Ecto neural progenitor cell (in vitro differentiated cells): ENCODE measurements at places on chromosomes 1 and 21.

DNA sequence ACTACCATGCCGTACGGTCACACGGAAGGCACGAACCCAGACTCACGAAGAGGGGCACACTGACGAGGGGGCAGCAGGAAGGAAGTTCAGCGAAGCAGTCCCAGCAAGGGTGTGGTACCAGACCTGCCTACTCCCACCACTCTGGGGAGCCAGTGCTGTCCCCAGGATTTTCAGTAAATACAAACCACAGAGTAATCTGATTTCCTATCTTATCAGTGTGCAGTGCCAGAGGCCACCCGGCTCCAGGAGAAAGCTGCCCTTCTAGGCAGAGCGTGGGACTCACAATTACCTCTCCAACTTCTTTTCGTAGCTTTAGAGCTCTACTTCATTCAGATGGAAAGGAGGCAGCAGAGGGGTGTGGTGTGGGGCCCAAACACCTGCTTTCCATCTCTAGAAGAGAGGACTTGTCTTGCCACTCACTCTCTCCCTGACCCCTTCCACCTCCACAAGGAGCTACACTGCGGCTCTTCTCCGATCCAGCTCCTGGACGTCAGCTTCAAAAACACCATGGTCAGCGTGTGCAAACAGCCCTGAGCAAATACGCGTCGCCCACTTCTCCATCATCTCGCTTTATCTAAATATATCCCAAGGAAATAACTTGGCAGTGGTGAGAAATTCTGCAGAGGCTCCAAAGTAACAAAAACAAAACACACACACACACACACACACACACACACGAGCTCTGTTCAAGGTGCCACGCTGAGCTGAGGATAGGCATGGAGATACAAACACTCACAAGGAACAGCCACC is 98.5 kb downstream of the MRPL37 start:
- DNase-seq = no peak

GRCh38 chr1:16338961-16339360 is 13.3 kb downstream of the FBXO42 start:
- DNase-seq = no peak

- no peak for DNase-seq
These were observed 3.1 kb downstream of the MORN1 start for GRCh38 chr1:2388004-2388913.

DNA sequence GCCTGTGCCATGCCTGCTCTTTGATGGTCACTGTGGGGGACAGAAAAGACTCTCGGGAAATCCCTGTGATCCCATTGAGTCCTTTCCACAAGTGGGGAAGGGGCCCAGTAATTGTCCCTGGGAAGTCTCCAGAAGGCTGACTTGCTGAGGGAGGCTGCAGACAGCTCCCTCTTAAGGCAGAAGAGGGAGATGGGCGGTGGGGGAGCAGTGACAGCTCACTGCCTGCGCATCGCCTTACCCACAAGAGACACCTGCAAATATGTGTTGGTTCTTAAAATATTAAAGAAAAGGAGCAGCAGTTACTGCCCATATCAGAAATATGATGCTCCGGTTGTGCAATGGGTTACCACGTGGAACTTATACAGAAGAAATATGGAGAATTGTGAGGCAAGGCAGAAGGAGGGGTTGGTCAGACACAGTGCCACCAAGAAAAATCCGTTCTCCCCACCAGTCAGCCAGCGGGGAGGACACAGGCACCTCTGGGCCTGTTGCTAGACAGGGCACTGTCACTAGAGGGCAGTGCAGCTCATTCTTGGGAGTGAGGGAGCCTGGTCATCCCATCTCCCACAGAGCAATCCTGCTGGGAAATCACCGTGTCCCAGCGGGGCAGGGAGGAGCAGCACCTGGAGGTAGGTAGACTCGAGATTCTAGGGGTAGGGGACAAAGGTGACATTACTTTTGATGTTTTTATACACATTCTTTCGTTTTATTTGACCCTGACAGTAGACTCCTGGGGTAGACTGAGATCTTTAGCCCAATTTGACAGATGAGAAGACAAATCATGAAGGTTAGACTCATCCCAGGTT is 6.9 kb upstream of the CAMK1G start:
- DNase-seq = peak; percentile 86

GRCh38 chr1:1964811-1965210 is 38.8 kb downstream of the CFAP74 start:
- no peak for DNase-seq

DNA sequence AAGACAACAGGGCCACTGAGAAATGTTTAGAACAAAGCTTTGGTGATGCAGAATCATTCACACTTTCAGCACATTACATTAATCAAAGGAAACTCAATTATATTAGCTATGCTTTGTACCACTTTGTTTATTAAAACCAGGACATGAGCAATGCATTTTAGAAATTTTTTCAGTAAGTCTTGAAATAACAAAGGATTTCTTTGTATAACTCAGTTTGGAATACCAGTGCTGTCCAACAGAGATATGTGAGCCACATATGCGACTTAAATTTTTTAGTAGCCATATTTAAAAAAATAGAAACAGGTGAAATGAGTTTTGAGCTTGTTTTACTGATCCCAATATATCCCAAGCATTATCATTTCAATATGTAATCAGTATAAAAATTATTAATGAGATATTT is 18.8 kb upstream of the F3 start:
- DNase-seq = no peak

GRCh38 chr1:21175324-21175669 is 1.4 kb downstream of the EIF4G3 start:
- DNase-seq = no peak

- DNase-seq = no peak
These were observed 279.5 kb upstream of the POU3F1 start for GRCh38 chr1:38326135-38326534.

DNA sequence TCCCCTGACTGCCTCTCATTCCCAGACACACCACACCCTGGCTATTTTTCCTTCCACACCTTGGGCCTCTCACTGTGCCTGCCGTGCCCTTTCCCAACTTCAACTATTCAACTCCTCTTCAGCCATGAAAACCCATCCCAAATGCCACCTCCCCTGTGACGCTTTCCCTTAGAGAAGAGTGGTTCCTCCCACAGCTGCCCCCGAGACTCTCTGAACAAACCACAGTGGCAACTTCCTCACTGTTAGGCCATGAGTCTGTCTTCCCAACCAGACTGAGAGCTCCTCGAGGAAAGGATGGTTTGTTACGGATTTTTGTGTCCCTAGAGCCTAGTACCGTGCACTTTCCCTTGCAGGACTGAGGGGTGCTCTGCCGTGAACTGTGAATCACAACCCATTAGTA is 59.2 kb downstream of the LRRN2 start:
- no peak for DNase-seq

GRCh38 chr1:13769212-13769611 is 69.2 kb downstream of the PRDM2 start:
- no peak for DNase-seq

DNA sequence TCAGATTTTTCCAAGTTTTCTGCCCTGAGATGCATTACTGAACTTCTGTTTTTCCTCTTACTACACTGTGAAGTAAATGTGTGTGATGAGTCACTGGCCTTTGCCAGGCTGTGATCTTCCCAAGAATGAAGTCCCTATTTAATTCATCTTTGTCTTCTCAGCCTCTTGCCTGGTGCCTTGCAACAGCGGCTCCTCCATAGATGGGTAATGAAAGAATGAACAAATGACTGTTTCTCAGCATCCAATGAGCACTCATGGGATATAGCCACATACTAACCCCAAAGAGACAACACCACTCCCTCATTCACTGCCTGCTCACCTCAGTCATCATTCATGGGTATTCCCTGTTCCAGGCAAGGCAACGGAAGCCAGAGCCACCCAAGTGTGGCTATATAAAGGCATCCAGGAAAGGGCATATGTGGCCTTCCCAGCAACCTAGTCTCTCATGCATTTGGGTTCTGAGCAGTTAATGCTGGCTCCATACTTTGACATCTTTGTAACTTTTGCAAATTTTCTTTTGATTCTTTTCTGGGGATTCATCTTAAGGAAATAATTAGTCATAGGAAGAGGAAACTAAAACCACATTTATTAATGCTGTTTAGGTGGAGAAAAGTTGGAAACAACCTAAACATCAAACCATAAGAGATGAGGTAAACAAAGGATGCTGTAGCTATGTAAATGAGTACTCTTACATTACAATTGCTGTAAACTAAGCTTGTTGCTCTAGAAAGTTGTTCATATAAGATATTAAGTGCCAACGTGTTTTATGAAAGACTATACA is 71.9 kb downstream of the HIVEP3 start:
- DNase-seq = no peak

DNA sequence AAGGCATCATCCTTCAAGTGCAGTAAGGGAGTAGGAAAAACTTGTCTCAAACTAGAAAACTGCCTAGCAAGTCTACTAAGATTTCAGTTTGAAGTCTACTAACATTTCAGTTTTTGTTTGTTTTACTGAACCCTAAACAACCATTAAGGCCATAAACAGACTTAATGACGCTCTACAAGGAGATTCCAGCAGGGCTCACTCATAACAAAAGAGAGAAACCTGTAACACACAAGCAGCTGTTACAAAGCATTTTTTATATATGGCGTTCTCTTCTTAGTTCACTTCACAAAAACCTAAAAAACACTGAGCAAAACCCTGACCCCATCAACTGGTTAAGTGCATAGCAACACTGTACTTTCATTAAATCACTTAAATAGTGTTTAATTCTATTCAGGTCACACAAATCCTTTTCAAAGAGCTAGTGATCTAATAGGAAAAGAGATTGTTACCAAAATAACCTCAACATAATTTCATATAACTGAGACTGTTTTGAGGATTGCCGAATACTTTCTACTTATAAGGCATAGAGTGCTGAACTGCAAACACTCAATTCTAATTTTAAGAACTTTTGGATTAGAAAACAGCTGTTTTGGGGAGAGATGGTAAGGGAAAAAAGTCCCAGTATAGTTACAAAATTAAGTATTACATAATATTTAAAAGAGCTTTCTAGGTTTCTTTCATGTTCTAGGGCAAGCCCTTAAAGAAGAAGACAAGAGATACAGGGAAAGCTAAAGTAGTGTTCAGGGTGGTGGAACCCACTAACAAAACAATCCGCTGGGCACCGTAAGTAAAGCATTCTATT is 1.4 kb downstream of the B3GALNT2 start:
- DNase-seq = no peak

- DNase-seq = no peak
These were observed 27.5 kb downstream of the NAV1 start for GRCh38 chr1:201566529-201566823.

DNA sequence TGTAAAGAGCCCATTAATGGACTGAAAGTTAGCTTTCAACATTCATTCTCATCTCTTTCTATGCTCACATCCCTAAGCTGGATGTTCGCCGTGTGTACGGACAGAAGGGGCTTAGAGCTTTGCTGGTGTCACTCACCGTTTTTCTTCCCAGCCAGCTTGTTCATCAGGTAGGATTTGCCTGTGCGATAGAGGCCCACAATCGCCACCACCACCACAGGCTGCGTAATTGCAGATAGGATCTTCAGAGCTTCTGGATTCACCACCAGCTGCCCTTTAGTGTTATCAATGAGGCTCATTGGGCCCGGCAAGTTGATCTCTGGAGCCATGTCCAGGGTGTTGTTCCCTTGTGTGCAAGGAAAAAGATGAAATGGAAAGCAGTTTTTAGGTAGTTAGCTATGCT is 4.3 kb downstream of the GBP2 start:
- DNase-seq = no peak
